ENCODE measurements at places on chromosomes 5 and 9.

DNA sequence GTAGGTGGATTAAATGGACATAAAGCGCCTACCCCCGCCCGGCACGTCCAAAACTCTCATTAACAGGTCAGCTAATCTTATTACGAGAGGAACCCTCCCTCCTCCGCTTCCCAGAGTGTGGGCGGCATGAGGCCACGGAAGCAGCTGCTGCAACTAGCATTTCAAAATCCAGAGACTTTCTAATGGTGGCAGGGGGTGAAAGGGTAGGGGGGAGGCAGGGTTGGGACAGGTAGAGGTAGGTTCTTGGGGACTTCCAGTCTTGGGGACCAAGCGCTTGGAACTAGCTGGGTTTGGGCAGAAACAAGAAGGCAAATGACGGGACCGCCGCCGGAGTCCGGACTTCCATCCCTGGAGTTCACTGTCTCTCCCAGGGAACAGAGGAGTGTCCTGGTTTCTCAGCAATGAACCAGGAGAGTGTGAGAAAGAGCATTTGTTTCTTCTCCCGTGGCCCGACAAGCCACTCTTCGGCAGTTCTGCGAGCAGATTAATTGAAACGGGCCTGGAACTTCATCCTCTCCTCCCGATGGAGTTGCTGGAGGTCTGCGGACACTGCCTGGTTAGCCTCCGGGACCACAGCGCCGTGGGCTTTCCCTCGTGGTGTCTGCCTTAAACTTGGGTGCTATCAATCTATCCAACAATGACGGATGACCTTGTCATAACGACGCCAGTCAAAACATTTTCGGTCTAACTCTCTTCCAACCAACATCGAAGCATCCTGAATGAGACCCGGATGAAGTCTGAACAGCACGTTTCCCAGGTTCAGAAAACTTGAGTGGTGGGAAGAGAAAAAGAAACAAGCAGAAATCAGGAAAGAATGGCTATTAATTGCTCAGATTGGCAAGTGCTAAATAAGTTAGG, 1.6 kb upstream of the PRDM6 start:
- no peak for DNase-seq

DNA sequence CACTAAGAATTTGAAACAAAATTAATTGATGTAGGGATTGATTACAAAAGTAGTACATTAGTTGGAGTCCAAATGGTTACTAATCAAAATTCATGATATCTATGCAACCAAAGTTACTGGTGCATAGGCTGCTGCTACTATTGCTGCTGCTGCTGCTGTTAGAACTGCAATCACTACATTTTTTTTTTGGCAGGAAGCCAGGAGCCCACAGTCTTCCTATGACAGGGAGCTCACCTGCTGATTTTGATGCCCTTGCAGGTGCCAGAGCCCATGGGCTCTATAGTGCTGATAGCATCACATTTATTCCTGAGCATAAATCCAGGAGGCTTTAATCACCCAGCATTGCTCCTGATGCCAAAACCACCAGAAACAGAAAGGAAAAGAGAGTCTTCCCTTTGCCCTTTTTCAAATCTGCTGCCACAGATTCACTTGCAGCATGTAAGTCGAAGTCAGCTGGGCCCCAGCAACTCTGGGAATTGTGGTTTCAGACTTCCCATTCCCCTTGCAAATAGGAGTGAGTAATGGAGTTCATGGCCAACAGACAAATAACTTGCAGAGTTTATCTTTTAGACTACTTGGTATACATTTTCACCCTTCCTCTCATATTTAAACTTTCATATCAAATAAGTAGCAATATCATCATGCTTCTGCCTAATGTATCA, 17.6 kb downstream of the SLCO6A1 start:
- DNase-seq, result no peak

GRCh38 chr5:179254638-179255271, 90.5 kb downstream of the ADAMTS2 start:
- DNase-seq, result no peak

- DNase-seq, result no peak
Observed at GRCh38 chr5:113776168-113776567, 262.7 kb downstream of the YTHDC2 start.

DNA sequence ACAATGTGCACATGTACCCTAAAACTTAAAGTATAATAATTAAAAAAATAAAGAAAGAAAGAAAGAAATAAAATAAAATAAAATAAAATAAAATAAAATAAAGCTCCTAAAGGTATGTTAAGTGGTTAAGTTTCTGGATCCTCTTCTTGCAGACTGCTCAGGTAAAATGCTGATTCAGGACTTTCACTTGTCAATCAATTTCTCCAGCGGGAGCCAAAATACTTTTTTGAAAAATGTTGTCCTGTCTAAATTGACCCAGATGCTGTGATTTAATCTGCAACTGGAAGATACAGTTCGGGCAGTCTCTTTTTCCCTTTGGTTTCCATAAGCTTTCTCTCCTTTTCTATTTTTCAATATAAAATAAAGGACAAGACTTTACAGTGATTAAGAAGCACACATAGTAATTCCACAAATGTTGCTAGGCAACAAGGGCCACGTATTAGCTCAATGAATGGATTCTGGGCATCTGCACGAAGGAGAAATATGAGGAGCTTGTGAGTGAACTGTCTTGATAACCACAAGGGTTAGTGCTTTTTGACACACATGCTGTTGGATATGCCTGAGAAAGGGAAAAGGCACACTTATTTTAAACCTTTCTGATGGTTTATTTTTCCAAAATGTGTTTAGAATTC, 38.6 kb downstream of the HTR4 start:
- no peak for DNase-seq

DNA sequence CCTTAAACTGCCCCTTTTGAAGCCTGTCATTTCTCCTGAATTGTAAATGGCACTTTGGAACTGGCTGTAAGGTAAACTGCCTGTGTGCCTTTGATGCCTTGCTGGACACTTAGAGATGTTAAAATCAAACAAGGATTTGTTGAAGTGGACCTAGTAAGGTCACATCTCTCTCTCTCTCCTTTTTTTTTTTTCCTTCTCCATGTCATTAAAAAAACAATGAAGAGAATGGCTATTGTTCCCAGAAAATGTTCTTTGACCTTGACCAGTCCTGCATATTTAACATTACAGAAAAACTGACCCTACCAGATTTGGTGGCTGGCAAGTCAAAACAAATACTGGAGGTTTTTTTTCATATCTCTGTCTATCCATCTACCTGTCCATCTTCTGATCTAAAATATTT, 2.9 kb upstream of the DAB2 start:
- no peak for DNase-seq

DNA sequence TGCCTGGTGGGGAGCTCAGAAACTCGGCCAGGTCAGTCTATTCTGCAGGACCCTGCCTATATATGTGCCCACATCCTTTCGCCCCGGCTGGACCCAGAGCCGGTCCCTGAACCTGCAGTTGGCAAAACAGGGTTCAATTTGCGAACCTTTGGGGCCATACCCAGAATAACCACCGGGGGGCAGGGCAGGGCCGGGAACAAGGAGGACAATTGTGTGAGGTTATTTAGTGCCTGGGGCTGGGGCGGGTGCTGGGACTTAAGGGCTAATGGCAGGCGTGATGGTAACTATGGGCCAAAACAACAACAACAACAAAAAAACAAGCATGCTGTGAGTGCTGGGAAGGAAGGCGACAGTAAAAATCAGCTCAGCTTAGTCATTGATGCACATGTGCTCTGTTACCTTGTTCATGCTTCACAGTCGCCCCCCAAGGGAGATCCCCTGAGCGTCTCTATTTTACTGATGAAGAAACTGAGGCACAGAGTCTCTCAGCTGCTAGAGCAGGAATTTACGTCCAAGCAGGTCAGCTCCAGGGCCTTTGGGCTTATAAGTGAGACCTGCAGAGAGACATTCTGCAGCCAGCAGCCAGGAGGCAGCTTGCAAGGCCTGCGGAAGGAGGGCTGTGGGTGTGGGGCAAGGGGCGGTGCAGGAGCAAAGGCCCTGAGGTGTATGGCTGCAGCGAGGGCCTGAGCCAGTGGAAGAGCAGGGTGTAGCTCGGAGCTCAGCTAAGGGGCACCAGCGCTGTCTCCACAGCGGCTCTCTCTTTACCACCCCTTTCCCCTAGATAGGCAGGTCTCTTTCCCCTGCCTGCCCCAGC, 106.0 kb downstream of the PHF2 start:
- DNase-seq, result no peak

- no peak for DNase-seq
Observed at GRCh38 chr5:78628270-78628992, 20.1 kb downstream of the LHFPL2 start.

- no peak for DNase-seq
Observed at GRCh38 chr5:32331217-32331934, 18.6 kb upstream of the MTMR12 start.

DNA sequence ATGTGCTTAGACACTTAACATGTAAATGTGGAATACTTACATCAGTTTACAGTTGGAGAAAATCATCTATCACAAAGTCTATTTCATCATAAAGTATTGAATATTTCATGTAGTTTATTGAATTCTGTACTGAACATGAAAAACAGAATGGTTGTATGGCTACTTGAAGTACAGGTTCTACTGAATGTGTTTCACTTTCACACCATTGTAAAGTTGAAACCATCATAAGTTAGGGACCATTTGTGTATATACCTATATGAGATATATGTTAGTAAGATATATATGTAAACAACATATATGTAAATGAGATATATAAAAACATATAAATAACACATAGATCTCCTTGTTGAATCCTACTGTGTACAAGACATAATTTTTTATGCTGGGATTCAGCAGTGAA, 63.0 kb upstream of the TAF11L2 start:
- DNase-seq, result no peak

GRCh38 chr5:85334-85995, 6.5 kb upstream of the PLEKHG4B start:
- no peak for DNase-seq
